ENCODE measurements at places on chromosomes 2 and 18.

DNA sequence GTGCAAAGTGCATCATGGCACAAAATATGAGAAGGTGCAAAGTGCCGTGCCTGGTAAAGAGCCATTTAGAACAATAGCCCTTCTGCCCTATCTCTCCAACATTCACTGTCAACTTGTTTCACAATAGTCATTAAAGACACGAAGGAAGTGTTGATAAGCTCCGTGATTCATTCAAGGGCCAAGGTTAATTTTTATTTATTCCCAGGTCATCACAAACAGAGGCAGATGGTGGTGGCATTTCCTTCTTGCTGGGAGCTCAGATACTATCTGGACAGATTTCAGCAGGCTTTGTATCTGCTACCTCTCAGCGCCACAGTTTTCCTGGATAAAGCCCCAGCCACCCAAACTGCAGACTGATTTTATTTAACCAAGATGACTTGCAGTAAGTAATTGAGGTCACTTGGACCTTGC, 309.3 kb downstream of the ZNF521 start:
- no peak for DNase-seq

GRCh38 chr2:25053041-25053440, 11.2 kb downstream of the EFR3B start:
- no peak for DNase-seq

DNA sequence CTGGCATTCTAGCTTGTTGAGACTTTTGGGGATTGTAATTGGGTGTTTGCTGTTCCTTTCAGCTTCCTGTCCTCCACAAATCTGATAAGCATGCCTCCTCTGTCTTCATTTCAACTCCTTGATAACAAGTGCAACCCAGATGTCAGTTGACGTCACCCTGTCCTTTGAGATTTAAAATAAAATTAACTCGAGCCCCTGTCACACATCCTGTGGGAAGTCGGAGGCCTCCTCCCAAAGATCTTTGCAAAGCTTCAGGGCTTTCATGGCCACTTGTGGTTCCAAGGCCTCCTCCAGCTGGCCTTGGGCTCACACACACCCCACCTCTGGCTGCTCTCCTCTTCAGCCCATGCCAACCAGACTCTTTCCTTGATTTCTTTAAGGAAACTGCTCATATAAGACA, 69.9 kb upstream of the ITGA6 start:
- DNase-seq, result no peak

- peak; percentile 42 for DNase-seq
These were observed 52.8 kb upstream of the HAAO start for GRCh38 chr2:42844901-42845821.

DNA sequence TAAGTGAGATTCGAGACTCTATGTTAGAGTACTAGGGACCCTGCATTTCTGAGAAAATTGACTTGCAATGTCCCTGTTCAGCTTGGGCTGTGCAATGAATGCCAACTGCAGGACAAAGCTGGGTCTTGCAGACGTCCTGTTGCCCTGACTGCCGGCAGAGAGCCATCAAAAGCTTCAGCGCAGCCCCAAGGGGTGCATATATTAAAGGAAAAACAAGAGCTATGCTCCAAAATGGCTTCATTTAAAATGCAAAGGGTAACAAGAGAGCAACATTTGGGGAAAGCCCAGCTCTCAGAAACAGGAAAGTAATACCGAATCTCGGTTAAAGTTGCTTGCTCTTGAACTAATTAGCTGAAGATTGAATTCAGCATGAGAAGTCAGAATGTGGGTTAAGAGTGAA, 110.9 kb upstream of the PNPT1 start:
- no peak for DNase-seq

DNA sequence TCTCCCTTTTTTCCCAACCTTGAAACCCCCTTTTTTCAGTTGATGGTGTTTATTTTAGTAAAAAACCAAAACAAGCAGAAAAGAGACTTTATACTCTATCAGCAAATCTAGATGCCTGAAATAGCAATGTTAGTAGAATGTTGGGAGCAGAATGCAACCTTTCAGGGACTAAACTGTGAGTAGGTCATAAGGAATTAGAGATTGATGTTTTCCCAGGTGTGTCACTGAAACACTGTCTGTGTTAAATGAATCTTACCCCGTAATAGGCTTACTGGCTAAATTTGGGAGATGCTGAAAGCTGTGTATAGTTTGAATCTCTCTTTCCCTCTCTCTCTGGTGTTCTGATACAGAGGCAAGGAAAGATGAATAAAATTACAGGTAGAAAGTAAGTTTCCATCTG, 43.8 kb downstream of the AGFG1 start:
- no peak for DNase-seq

- DNase-seq, result no peak
These were observed 1.0 kb downstream of the PASK start for GRCh38 chr2:241148239-241148638.

- DNase-seq, result no peak
These were observed 118.6 kb upstream of the ATP8B1 start for GRCh38 chr18:57921708-57922107.

- DNase-seq, result peak; percentile 70
These were observed 190.0 kb upstream of the SESTD1 start for GRCh38 chr2:179454443-179455171.

- DNase-seq, result no peak
These were observed 1.5 kb downstream of the GALR1 start for GRCh38 chr18:77250926-77251729.

DNA sequence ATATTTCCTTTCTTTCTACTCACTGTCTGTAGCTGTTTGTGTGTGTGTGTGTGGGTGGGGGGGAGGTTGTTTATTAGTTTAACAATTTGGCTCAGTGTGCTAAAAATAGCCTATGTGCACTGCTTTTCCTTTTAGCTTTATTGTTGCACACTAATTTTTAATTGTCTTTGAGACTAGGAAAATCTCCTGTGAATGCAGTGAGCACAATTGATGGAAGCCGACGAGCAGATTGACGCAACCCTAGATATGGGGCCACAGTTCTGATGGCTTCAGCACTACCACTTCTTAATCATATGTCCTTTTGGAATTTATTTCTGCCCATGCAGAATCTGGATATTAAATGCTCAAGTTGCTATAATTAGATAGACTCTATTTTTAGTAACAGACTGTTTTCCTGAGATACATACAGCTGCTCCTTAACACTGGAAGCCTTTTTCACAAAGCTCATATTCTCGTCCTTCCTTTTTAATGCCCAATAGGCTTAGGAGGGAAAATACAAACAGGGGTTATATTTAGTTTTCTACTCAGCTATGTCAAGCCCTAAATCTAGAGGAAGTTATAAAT, 109.1 kb downstream of the IRS1 start:
- no peak for DNase-seq

GRCh38 chr2:241853651-241854341, 4.9 kb downstream of the PDCD1 start:
- DNase-seq, result no peak

DNA sequence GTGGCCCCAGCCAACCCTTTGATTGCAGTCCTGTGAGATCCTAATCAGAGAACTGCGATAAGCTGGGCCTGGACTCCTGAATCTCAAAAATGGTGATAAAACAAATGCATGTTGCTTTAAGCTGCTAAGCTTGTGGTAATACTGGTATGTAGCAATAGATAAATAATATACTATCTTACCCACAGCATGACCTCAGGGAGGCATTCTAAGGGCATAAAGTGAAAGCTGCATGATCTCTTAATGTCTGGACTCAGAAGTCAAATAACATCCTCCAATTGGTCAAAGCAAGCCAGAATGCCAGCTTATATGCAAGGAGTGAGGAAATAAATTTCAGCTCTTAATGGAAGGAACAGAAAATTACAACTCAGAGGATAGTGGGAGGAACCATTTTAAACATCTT, 246.1 kb downstream of the FSIP2 start:
- no peak for DNase-seq

GRCh38 chr18:54147439-54147838, 77.0 kb downstream of the MBD2 start:
- no peak for DNase-seq

- DNase-seq, result no peak
These were observed 1.5 kb downstream of the ZC3H8 start for GRCh38 chr2:112253261-112253815.

GRCh38 chr2:28626891-28627421, 124.7 kb upstream of the PPP1CB start:
- no peak for DNase-seq
